ENCODE measurements at places on chromosomes 4 and X. TPM values are rescaled to one million over a fixed set of nuclear protein-coding genes. Genes with fewer than 3 reads are reported as not detected.

DNA sequence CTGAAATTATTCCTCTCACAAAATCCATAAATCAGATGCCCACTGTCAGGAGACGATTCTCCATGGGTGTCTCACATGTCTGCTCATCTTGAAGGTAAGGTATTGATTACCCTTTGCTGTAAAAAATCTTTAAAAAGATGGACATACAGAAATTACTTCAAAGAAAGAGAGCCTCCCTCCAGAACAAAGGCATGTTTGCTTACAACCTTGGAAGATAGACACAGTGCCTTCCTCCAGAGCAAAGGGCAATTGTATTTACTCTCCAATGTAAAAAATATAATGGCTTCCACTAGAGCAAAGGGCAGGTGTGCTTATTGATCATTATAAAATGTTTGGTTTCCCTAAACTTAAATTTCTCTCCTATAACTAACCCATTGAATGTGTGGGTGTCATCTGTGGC, 616.2 kb downstream of the ANKRD50 start:
- DNase-seq, result no peak

DNA sequence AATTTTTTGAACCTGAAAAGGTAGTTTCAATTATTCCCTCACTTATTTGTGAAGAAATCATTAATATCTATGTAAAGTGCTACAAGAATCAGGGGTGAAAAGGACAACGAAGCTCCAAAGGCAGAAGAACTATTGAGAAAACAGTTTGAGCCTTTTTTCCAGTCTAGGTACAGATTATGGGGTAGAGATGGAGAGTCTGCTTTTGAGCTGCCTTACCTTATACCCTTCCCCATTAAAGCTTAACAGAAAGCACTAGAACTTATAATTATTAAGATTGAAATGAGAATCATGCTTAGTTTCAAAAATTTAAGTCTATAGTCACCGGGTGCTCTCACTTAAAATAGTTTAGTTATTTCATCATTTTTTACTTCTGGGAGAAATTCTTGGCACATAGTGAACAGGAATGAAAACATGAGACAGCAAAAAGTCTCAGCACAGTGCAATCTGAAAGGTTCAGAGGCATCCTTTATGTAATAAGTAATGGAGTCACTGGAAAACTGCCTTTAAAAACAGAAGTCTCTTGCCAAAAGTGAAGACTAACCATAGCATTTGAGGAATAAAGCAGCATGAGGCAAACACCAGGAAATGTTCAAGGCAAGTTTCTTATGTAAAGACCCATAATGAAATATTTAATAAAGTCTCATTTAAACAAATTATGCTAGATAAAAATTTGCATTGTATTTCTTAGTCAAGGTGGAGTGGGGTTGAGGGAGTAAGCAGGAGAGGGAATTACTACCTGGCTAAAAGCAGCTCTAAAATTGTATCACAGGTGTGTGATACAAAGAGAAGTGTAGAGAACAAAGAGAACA, 5.1 kb upstream of the DCLK2 start:
- DNase-seq, result no peak

GRCh38 chrX:9369802-9370291, 95.0 kb upstream of the TBL1X start:
- DNase-seq, result no peak

GRCh38 chr4:112322866-112323265, 25.7 kb downstream of the ALPK1 start:
- DNase-seq, result no peak

Gene NAT8L
- 0.55 TPM for total RNA-seq

Gene RHOXF1
- not detected for total RNA-seq

Gene CT45A5
- not detected for total RNA-seq
